Left kidney (tissue), 8 donors: ENCODE measurements at places on chromosomes 2 and 18.

GRCh38 chr2:158297606-158298005 lies 158.9 kb downstream of the CCDC148 start:
- DNase-seq = no peak

- DNase-seq = no peak
Measured at GRCh38 chr2:239866350-239866749, 158.8 kb downstream of the NDUFA10 start.

- DNase-seq = no peak
Measured at GRCh38 chr2:215479121-215479520, 43.3 kb upstream of the FN1 start.

DNA sequence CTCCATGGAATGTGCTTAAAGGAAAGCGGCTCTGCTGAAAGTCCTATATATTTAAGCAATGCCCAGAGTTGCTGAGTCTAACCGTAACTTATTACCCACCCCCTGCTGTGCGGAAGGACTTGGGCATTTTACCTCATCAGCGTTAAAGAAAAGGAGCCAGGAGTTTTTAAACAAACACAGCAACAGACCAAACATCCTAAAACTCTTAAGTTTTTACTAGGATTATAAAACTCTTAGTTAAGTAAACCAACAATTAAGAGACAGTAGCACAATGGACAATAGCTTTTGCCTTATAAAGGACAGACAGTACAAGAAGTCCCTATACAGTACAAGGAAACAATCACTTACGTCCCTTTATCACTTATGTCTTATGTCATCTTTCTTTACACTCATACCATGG lies 90.2 kb downstream of the ZNF521 start:
- no peak for DNase-seq

GRCh38 chr2:156118753-156119416 lies 213.6 kb downstream of the NR4A2 start:
- no peak for DNase-seq

DNA sequence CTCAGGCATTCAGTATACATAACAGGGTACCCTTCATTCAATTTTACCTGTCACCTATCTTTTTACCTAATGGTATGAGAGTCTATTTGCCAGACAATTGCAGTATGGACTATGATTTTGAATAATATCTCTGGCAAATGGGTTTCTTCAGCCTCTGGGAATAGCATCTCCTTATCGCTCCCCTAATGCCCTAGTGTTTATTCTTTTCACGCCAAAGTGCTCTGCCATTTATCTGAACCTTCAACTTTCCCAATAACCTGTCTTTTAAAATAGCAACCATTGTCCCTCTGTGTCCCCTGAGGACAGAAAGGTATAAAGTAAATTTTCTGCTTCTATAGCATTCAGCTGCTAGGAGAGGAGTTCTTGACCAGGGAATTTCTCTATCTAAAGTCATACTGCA lies 45.0 kb upstream of the FSHR start:
- no peak for DNase-seq

DNA sequence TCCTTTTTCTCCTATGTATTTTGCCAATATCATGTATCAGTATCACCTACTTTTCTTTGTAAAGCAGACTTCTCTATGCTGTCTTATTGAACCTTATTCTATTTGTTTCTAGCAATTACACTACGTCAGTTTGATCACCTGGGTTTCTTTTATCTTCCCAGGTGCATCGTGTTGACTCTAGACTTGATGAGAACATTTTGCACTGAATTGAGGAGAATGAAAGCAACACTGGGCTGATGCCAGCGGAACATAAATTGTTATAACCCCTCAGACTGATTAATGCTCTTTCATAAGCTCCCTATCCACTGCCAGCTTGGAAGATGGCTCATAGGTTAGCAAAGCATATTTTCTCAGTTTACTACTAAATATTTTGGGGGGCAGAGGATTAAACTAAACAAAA lies 140.6 kb downstream of the EPHA4 start:
- DNase-seq = no peak

DNA sequence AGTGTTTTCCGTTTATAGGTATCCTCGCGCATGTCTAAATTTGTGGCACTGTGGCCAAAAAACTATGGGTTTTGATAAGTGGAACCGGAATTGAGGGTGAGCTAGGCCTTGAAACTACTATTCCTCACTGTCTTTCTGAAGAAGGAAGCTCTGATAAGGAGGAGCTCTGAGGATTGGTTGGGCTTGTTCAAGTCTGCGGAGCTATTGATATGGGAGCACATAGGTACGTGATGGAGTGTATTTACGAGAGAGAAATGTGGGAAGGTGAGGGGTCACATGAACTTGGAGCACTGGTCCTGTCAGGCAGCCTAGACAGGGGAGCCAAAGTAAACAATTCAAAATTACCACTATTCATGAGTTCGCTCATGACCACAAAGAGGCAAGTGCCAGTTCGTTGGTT lies 131.4 kb downstream of the BABAM2 start:
- no peak for DNase-seq

- no peak for DNase-seq
Measured at GRCh38 chr2:220162320-220162719, 534.9 kb downstream of the SLC4A3 start.

DNA sequence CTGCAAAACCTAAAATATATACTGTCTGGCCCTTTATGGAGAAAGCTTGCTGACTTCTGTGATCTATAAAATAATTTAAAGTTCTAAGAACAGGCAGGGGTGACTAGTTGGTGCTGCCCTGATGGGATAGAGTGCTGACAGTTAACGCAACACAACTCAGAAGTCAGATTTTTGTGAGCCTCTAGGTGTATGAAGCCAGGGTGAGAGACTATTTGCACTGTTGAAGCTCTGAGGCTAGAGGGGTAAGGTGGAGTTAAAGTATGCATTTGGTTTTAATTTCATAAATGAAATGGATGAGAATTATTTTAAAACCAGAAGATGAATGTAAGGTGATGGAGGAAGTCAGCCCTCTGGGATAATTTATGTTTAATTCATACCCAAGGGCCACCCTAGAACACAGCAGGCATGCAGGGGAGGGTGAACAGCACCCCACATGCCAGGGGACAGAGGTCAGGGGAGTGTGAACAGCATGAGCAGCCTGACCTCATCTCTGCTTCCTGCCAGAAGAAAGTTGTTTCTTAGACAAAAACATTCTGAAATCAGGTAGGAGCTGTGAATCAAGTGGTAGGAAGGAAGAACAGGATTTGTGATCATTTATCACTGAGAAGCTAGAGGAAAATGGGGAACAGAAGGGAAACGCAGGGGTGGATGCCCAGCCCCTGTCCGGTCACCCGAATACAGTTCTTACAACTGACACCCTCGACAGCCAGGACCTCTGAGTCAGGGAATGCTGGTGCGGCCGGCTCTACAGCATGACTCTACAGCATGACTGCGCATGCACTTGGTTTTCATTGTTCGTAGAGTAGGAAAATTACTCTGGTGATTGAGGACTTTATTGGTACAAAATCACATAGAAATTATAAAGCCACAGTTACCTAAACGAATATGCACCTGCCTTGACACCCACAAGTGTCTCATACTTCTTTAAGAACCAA lies 93.1 kb downstream of the MBP start:
- DNase-seq = no peak
